GM10248 (cell line): ENCODE measurements at places on chromosomes 5 and 9.

GRCh38 chr5:111942661-111943401, 185.8 kb upstream of the NREP start:
- DNase-seq = no peak

DNA sequence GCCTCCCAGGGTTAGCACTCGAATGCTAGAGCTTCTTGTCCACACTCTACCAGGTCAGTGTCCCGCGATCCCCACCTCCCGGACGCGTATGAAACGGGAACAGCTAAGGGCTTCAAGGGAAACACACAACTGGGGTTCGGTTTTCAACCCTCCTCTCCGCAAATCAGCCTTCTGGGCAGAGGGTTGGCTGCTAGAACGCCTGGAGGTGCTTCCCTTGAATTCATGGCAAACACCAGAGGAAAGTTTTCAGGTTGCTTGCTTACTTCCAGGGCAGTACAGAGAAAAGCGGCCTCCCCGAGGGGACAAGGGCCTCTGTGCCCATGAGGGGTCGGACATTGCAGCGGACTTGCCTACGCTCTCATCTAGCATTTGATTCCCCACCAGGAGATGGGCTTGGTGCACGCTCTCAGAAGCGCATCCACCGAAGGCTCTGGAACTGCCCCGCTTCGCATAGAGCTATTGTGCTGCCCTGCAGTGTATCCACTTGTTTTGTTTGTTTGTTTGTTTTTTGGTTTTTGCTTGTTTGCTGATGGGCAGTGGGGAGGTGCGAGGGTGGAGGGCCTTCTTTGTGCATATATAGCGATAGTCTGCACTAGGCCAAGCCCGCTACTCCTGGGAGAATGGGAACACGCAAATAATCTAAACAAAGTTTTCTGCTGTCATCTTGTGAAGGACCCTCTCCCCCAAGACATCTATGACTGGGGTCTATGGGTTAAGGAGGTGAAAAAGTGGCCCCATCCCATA, 1.3 kb upstream of the DMRT3 start:
- no peak for DNase-seq

- no peak for DNase-seq
Measured at GRCh38 chr9:122031776-122032175, 61.3 kb downstream of the TTLL11 start.

DNA sequence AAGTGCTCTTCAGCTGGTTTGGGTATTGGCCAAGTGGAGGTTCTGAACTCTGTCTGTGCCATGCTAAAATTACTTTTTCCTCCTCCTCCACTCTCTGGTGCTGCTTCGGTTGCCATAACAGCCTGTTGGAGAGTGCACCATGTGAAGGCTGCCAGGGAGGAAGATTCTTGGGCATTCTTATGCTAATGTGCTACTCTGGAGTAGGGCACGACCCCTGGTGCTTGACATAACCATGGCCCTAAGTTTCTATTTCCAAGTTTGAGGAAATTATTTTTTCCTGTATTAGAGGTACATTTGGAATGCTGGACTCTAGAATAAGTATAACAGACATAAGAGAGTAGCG, 111.6 kb downstream of the ARHGAP26 start:
- DNase-seq = no peak

DNA sequence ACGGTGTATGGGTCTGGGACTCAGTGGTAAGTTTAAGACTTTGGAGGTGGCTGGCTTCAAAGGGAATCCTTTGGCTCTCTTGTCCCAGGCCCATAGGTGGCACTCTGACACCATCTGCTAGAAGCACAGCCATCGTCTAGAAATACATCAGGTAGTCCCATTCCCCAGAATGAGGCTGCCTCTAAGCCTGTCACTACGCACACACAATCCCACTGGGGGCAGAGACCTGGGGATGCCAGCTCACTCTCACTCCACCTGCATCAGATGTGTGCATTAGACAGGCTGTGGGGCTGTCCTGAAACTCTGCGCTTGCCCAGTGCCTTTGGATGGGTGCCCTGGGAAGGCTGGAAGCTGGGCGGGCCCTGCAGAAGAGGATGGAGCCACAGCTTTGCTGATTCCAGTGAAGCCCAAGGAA, 127.5 kb upstream of the PANK3 start:
- DNase-seq = no peak

DNA sequence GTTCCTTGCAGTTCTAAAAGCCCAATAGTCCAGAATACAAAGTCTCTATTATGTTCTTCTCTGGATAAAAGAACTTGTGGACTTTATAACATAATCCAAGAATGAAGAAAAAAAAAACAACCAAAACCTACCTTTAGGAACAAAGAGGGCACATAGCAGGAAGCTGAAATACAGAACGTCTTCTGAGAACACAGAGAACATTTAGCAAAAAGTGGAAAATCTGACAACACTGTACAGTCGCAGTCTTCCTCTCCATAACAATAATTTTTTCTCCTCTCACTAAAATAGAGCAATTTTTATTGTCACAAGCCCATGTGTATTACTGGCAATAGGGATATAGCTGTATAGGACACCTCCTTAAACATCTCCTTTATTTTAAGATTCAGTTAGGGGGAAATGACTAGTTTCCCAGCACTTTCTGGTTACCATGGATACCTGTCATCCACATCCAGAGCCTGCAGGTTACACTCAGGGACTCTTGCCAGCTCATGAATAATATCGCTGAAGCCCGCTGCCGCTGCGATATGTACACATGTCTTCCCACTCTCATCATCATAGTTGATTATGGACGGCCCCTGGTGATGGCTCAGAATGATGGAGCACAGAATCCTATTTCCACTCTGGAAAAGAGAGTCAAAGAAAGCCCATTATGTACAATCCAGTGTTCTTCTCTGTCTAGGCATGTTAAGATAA, 106.5 kb downstream of the ANKRD55 start:
- DNase-seq = no peak

- no peak for DNase-seq
Measured at GRCh38 chr5:154274828-154275185, 84.3 kb downstream of the GALNT10 start.

DNA sequence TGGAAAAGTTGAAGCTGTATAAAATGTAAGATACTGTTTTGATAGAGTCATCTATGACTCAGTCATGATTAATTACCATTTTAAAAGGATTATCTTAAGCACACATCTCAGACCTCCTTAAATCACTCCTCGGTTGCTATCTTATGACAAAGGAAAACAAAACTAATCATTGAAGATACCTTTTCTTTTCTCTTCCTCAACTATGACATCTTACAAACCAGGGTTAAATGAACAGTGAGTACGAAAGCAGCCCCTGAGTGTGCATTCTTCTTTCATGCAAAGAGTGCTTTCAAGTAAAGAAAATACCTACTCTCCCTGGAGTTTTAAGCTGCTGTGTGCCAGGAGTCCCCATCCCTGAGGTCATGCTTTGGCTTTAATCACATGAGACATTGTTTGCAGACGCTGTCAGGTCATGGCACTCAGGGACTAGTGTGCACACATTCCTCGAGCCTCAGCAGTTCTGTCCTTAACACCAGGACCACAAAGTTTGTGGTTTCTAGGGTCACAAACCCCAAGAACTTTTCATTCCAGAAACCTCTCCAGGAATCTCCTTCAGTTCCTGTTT, 86.7 kb upstream of the ICE1 start:
- DNase-seq = no peak

GRCh38 chr5:172321593-172321992, 38.0 kb upstream of the UBTD2 start:
- DNase-seq = no peak

- DNase-seq = no peak
Measured at GRCh38 chr9:91419222-91420191, 4.1 kb downstream of the NFIL3 start.

DNA sequence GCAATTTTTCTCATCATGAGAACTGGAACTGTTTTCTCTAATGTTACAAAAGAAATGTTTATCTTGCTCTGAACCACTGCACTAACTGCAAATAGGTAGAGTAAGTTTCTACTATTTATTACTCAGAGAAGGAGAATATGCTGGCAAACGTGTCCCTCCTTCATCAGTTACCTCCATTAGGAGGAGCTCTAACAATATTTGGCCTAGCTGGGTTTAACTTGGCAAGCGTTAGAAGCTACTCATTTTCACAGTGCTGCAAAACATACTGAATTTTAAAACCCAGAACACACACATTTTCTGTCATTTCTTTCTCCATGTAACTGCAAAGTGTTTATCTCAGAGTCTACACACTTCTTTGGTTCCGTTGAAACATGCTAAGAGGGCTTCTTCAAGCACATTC, 101.0 kb upstream of the GABRG2 start:
- DNase-seq = no peak

DNA sequence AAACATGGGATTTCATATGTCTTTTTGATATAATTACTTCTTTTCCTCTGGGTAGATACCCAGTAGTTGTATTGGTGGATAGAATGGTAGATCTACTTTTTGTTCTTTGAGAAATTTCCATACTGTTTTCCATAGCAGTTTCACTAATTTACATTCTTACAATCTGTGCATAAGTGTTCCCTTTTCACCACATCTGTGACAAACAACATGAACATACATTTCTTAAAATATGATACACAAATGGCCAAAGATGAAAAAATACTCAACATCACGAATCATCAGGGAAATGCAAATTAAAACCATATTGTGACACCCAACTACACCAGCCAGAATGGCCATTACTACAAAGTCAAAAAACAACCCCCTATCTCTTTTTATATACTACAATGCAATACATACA, 1778.5 kb upstream of the ACO1 start:
- DNase-seq = no peak

DNA sequence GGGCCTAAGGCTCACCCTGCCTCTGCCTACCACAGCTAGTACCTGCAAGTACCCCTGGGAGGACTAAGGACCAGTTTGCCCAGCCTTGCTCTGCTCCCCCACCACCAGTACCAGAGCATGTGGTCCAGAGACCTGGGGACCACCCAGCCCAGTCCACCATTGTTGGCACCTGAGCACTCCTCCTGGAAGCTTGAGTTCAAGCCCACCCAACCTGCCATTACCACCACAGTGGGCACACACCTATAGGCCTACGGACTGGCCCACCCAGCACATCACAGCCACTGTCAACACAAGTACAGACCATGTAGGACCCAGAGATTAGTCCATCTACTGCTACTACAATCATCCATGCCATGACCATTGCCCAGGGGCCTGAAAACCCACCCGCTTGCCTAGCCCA, 30.8 kb upstream of the SH3TC2 start:
- no peak for DNase-seq

DNA sequence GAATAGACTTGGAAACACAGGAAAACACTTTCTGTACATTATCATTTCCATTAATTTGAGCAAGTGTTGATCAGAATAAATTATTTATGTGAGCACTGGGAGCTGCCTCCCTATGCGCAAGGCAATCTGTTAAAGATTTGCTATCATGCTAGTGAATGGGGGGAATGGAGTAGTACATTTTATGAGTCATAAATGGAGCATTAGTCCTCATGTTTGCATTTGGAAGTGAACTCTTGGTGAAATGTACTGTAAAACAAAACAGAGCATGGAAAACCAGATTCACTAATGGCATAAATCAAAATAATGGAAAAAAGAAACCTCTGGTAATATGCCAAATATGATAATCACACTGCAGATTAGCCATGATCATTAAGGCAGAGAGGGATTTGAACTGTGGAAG, 40.5 kb upstream of the TMC1 start:
- DNase-seq = no peak

GRCh38 chr5:172941067-172941516, 18.1 kb upstream of the RPL26L1 start:
- no peak for DNase-seq

GRCh38 chr5:149834246-149834855, 104.2 kb downstream of the PPARGC1B start:
- DNase-seq = peak; percentile 77

- DNase-seq = no peak
Measured at GRCh38 chr5:148471379-148471778, 87.6 kb downstream of the FBXO38 start.

DNA sequence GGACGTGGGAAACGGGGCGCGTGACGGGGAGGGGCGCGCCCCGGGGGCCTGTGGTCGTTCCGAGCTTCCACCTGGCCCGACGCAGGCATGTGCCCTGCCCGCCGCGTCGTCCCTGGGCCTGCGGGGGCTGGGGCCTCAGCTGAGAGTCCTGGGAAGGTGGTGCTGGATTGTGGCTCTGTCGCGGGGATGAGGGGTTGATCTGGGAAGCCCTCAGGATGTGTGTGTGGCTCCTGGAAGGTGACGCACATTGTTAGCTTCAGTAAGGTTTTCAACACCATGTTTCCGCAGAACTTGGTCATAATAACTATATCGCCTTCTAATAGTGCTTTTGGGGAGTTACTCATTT, 589.1 kb downstream of the MTRR start:
- DNase-seq = no peak

- no peak for DNase-seq
Measured at GRCh38 chr9:93033531-93033930, 25.0 kb upstream of the SUSD3 start.

- DNase-seq = no peak
Measured at GRCh38 chr5:118593003-118593328, 395.4 kb downstream of the DTWD2 start.

DNA sequence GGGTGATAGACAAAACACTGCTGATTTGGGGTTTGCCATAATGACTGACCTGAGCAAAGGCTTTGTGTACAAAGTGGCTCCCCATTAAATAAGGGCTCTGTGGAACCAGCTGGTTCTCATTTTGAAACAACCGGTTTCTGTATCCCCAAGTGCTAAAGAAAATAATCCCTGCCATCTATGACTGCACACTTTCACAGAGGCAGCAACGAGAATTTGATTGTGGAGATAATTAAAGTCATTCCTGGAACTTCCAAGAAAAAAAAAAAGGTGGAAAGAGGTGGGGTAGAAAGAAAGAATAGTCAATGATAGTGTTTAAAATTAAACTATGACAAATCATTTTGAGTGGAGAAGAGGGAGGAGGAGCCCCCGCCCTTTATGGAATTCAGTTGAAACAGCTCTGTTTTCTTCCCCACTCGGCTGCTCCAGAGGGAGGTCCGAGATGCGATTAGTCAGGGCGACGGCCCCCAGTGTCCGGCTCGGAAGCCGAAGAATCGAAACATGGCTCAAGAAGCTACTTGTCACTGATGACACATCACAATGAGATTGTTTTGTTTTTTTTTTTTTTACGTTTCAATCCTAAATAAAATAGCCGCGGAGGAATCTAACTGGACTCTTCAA, 38.4 kb downstream of the EBF1 start:
- no peak for DNase-seq

DNA sequence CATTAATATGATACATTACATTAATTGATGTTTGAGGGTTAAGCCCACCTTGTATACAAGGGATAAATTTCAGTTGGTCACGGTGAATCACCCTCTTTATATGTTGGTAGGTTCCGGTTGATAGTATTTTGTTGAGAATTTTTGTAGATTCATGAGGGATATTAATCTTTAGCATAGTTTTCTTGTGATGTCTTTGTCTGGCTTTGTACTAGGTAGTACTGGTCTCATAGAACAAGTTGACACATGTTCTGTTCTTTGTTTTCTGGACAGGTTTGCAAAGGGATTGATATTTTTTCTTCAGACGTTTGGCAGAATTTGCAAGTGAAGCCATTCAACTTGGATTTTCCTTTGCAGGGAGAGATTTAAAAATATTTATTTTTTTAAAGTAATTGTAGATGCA, 49.1 kb upstream of the CLK4 start:
- no peak for DNase-seq
